ENCODE measurements at places on chromosomes 11 and 22.
A peak's percentile ranks its signal among the peaks of the same experiment; 100 is the strongest.

DNA sequence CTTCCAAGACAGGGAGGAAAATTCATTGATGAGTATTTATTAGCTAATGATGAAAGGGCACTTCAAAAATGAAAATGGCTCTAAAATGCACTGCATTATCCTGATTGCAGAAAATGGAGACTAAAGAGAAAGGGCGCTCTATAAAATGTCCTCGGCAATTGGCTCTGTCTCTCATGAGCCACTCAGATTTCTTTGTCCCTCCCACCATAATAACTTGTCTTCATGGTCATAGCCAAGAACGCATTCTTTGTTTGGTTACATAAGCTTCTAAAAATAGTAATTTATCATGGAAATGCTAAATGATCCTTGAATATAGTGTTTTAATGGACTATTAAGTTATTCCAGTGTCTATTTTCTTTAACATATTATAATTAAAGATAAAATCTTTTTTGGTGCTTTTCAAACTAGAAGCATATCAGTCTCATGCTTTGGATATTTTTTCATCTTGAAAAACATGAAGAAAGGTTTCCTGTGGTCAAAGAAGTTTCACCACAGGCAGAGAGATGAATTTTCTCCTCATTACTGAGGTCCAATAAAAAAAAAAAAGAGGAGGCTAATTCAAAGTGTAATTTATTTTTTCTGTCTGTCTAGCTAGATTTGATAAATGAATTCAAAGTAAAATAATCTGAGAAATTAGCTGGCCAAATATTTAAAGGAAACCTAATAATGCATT is 238.1 kb upstream of the BLID start:
- no peak for DNase-seq

- DNase-seq, result no peak
Observed at GRCh38 chr11:47765086-47765485, 2.1 kb downstream of the FNBP4 start.

DNA sequence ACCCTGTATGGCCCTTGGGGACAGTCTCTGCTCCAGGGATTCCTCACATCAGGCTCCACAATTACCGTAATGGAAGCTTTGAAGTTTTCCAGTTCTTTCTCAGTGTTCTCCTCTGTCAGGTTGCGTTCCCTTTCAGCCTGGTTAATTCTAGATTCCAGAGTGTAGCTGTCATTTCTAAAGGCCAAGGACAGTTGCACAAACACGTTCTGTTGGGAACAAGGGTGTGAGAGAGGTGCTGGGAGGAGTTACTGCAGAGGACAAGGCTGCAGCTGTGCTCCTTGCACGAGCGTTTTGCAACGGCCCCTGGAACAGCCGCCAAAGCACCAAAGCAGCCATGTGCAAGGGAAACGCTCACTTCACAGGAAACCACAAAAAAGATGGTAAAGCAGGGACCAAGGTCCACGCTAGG is 35.9 kb upstream of the LYVE1 start:
- DNase-seq, result no peak

DNA sequence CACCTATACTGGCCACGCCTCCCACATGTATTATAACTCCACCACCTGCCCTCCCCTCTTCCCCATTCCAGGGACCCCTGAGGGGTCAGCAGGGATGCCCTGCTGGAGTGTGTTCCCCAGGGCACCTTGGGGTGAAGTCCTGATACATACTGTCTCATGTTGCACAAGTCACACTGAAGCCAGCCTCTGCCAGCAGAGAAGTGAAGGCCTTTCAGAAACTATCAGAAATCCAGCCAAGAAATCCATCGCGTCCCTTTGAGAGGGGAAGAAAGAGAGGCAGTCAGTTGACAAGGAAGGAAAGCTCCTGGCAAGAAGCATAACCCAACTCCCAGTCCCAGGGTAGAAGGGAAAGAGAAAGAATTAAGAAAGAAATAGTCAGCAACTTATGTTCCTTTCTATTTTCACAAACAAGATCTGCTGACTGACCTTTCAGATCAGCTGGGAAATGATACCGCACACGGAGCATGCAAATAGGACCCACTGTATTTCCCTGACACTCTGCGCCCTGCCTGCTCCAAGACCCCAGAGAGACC is 45.2 kb downstream of the SC5D start:
- DNase-seq, result no peak

GRCh38 chr22:41831828-41832552 is 915 bp upstream of the SREBF2 start:
- DNase-seq, result no peak

- DNase-seq, result no peak
Observed at GRCh38 chr11:2138431-2139122, 612 bp downstream of the IGF2 start.

DNA sequence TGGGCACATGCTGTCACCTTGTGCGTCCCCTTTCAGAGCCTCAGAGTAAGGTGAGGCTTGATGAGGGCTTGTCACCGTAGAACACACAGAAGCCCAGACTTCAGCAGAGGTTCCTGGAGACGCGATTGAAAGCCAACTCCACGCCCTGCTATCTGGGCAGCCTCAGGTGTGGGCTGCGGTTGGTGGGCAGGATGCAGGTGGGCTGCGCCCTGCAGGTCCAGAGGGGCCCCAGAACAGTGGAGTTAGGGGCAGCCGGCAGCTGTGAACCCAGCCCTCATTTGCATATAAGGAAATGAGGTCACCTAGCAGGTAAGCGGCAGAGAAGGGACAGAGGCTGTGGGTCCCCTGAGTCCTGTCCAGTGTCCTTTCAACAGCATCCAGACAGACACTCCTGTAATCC is 15.4 kb downstream of the PHLDA2 start:
- DNase-seq, result no peak

DNA sequence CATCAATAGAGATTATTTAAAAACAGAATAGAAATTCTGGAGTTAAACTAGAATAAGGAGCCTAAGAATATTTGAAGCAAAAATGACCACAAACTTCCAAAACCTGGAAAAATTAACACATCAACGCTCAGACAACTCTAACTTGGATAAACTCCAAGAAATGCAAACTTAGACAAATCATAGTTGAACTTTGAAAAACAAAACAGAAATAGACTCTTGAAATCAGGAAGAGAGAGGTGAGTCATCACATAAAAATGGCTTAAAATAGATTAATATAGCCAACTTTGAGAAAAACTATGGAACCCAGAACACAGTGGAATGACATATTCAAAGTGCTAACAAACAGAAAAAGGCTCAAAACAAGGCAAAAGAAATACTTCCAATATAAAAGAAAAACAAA is 974.2 kb downstream of the JRKL start:
- no peak for DNase-seq

- DNase-seq, result peak; percentile 45
Observed at GRCh38 chr22:17774206-17774925, at the start of gene BID. TSS of gene BID (minus strand) at chr22:17774469. CDS start at chr22:17750116, 24,353 bp downstream.

- no peak for DNase-seq
Observed at GRCh38 chr22:46626911-46627805, 7.0 kb downstream of the GRAMD4 start.

DNA sequence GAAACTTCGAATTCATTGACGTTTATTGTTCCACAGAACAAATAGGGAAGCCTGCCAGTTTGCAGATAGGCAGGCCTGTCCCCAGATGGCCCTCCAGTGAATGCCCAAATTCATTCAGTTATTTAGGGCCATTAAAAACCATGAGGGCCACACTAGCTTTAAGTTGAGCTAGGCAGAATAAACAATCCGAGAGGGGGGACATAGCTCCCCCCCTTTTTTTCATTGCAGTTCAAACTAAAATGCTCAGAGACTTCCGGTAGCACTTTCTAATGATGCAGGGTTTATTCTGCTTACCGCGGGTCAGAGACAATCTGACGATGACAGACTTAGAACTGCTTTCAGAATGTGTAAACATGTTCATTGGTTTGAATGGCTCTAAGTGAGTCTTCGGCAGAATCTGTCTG is 72.0 kb downstream of the ZBTB16 start:
- no peak for DNase-seq

GRCh38 chr11:119156496-119156895 is 7.6 kb downstream of the ABCG4 start:
- DNase-seq, result no peak
